ENCODE measurements at places on chromosomes 11 and 22. TPM values are rescaled to one million over a fixed set of nuclear protein-coding genes. Genes with fewer than 3 reads are reported as not detected.

The MIAT gene
- polyA plus RNA-seq, result 20.1 TPM

The NXPE2 gene
- 0.30 TPM for polyA plus RNA-seq

The PATE2 gene
- polyA plus RNA-seq, result not detected

The MCHR1 gene
- not detected for polyA plus RNA-seq

The CECR2 gene
- polyA plus RNA-seq, result 0.75 TPM

The GUCD1 gene
- 8.9 TPM for polyA plus RNA-seq

The MEN1 gene
- polyA plus RNA-seq, result 7.0 TPM

The ADAMTS15 gene
- polyA plus RNA-seq, result 0.07 TPM

The TTC36 gene
- polyA plus RNA-seq, result not detected

The CASTOR1 gene
- 3.3 TPM for polyA plus RNA-seq

The MIF gene
- 520 TPM for polyA plus RNA-seq

The CD3D gene
- not detected for polyA plus RNA-seq

All from Purkinje cell (primary cell).